ENCODE measurements at places on chromosomes 1 and 21.

DNA sequence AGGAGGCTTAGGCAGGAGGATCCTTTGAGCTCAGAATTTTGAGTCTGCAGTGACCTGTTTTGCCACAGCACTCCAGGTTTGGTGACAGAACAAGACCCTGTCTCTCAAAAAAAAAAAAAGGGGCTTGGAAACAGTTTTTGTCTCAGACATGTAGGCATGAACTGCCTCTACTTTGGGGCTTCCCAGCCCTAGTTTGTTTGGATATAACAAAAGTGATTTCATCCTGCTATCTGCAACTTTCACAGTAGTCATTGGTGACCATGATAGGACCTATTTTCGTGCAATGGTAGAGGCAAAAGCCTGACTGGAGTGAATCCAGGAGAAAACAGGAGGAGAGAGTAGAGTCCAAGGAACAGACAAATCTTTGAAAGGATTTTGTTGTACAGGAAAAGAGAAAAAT lies 20.3 kb upstream of the EVI5 start:
- DNase-seq = no peak

DNA sequence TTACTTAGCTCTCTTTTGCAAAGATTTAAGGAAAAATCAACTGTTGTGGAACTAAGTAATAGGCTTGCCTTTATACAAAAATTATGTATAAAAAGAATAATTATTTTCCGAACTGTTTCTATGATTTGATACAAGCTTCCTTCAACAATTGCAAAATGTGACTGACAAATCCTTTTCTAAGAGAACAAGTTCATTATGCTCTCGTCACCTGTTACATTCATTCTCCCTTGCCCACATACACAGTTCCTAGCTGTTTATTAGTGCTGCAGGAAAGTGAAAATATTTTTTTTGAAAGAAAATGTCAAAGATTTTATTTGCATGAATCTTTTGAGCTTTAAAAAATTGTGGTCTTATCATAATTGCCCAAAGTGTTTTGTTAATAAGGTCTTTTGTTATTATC lies 466.2 kb downstream of the USP25 start:
- no peak for DNase-seq

- no peak for DNase-seq
These were observed 33.2 kb upstream of the KIAA0040 start for GRCh38 chr1:175225805-175226129.

GRCh38 chr1:41456847-41457540 lies 27.5 kb downstream of the EDN2 start:
- no peak for DNase-seq

DNA sequence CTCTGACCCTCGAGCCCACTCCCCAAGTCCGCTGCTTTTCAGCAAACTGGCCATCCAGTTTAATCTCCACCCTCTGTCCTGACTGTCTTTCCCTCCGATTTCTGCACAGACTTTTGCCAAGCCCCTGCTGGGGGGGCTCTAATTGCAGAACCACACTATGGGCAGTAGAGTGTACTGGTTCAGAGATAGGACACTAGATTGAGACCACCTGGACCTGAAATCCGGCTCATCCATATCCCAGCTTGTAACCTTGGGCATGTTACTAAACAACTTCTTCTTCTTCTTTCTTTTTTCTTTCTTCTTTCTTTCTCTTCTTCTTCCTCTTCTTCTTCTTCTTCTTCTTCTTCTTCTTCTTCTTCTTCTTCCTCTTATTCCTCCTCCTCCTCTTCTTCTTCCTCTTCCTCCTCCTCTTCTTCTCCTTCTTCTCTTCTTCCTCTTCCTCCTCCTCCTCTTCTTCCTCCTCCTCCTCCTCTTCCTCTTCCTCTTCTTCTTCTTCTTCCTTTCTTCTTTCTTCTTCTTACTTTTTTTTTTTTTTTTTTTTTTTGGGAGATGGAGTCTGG lies 7.7 kb downstream of the LRRC71 start:
- no peak for DNase-seq

DNA sequence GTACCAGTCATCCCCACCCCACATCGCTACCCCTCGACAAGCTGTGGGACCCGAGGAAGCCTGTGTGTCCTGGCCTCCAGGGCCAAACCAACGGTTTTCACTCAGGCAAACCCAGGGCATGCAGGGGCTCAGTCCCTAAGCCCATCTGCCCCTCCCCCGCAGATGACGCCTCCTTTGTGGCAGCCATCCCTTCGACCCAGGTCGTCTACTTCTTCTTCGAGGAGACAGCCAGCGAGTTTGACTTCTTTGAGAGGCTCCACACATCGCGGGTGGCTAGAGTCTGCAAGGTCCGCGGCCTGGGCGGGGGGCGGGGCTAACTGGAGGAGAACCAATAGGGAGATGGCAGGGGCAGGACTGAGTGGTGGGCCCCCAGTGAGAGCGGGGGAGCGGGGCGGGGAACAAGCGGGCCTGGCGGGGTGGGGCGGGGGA lies 7.4 kb downstream of the SEMA4A start:
- peak; percentile 71 for DNase-seq

DNA sequence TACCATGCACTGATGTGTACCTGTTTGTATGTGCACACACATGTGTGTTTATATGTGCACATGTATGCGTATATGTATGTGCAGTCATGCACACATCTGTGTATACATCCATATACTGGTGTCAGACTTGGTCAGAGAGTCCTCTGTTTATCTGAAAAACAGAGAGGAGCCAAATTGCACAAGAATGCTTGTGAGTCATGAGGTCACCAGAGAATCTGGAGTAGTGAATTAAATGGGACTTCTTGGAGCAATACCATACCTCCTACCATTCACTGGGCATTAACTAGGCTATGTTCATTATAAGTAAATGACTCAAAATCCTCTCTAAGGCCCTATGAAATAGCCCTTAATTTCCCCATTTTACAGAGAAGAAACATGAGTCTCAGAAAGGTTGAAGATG lies 272.1 kb upstream of the C1orf87 start:
- no peak for DNase-seq

GRCh38 chr1:214427871-214428277 lies 123.5 kb downstream of the PTPN14 start:
- DNase-seq = peak; percentile 11

DNA sequence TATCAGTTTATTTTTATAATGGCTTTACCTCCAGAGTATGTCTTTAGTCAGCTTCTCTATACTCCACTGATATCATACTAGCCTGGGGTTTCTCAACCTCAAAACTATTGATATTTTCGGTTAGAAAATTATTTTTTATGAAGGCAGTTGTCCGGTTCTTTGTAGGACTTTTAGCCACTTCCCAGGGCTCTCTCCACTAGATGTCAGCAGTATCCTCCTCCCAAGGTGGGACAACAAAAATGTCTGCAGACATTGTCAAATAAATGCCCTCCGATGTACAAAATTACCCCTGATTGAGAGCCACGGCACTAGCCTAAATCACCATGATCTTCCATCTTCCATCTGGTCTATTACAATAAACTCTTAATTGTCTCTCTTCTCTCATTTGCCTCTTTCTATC lies 4.1 kb upstream of the GRIK1 start:
- no peak for DNase-seq

- DNase-seq = no peak
These were observed 8.9 kb downstream of the VSIG8 start for GRCh38 chr1:159853417-159854115.

DNA sequence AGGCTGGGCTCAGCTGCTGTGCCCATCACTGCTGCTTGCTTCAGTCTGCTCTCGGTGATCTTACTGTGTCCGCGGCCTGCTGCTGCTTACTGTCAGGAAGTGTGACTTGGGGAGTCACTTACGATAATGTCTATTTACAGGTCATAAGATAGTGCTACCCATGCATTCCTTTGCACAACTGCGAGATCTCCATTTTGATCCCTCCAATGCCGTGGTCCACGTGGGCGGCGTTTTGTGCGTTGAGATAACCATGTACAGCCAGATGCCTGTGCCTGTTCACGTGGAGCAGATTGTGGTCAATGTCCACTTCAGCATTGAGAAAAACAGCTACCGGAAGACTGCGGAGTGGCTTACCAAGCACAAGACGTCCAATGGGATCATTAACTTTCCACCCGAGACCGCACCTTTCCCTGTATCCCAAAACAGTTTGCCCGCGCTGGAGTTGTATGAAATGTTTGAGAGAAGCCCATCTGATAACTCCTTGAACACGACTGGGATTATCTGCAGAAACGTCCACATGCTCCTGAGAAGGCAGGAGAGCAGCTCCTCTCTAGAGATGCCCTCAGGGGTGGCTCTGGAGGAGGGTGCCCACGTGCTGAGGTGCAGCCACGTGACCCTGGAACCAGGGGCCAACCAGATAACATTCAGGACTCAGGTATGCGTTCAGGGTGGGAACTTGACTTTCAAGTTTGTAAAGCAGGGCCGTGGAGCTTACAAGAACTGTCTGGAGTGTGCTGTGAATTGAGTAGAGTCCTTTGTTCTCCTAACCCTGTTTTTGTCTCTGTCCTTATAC lies 24.4 kb upstream of the PWP2 start:
- DNase-seq = no peak

GRCh38 chr1:207868774-207869721 lies 41.9 kb downstream of the CD34 start:
- DNase-seq = peak; percentile 74

DNA sequence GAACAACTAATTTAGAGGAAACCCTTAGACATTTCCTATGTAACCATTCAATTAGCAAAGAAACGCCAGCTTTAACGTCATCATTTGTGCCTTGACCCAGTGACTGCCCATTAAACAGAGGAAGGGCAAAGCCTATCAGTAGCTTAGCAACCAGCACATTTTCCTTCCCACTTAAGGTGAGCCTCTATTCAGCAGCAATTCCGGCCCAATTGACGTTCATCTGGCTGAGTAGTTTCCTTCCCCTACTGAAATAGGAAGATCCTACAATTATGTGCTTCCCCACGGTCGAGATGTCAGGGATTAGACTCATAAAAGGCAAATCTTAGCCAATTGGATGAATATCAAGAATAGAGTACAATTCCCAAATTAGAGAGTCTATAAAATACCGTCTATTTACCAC lies 482.1 kb upstream of the ADAMTS5 start:
- DNase-seq = no peak

- DNase-seq = no peak
These were observed 72.2 kb downstream of the DDX20 start for GRCh38 chr1:111827946-111828345.

Measured in activated naive CD4-positive, alpha-beta T cell treated with anti-CD3 and anti-CD28 coated beads, Interleukin-2, amount 50 U/mL, for 16 hours (primary cell).